ENCODE measurements at places on chromosomes 3 and 15.

DNA sequence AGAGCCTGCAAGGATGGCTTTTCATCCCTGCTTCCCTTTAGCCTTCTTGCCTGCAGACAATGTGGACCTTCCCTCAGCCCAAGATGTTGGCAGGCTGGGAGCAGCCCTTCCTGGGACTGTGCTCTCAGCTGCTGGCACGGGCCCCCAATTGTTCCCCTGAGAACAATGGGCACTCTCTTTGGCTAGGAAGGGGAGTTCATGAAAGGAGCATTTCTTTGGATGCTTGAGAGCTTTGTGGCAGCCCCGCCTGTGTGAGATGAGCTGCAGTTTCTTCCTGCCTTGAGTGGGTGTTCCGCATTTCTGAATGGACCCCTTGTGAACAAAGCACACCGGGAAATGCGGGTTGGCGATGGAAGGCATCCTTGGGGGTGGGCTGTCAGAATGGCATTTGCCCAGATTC, 35.0 kb upstream of the BSN start:
- no peak for DNase-seq

DNA sequence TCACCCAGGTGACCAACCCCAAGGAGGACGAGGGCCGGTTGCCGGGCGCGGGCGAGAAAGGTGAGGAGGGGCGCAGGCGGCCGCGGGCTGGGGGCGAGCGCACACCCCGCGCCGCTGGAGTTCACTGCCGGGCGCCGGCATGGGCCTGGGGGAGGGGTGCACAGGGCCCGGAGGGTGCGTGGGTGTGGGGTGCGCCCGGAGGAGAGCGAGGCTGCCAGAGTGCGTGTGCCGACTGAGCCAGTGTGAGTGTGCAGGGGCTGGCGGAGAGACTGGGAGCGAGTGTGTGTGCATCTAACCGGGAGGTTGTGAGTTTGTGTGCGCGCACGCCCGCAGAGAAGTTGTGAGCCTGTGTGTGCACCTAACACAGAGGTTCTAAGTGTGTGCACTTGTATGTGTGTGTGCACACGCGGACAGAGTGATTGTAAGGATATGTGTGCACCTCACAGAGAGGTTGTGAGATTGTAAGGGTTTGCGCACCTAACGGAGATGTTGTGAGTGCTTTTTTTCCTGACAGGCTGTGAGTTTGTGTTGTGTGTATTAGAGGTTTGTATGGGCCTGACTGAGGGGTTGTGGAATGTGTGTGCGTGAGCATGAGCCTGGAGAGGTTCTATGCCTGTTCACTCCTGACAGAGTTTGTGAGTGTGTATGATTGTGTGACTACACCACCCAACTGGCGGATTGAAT, 681 bp downstream of the CTDSPL start:
- DNase-seq = no peak

DNA sequence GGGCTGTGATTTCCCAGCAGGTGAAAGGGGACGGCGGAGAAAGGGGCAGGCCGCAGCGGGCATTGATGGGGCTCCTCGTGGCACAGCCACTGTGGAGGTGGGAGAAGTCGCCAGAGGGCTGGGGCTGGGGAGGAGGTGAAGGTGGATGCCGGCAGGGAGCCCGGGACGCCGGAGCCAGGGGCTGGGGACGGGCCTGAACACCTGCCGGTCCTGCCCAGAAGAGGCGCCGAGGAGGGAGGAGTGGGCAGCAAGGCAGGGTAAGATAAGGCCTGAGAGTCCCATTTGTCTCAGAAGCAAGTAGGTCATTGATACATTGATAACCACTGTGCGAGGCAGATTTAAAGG, 571 bp upstream of the RARRES1 start:
- no peak for DNase-seq

DNA sequence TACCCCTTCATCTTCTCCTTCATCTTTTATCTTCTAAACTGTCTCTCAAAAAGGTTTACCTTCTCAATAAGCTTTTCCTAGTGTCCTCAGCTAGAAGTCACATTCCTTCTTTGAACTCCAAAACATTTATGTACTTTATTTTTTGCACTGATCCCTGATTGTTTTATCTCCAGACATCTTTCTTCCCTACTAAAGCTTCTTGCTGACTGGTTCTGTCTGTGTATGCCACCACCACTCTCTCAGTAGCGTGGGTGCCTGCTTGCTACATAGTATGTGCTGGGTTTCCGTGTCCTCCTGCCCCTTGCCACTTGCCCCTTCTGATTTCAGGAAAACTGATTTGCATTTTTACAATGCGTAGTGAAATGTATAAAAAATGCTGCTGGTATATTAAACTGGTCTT, 24.0 kb downstream of the GTF2E1 start:
- no peak for DNase-seq

DNA sequence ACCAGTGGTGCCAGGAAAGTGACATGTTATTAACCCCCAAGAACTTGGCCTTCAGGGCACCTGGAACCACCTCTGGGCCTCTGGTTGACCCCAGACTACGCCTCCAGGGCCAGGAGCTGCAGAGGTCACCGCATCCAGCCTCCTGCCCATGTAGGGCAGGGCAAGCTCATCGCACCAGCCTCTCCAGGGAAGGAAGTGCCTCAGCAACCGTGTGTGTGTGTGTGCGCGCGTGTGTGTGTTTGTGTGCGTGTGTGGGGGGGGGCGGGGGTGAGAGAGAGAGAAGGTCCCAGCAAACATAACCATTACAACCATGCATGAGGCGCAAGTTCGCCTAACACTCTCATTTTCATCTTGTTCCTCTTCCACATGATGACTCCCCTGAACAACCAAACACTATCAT, 31.8 kb downstream of the RAB6B start:
- DNase-seq = no peak

- no peak for DNase-seq
Observed at GRCh38 chr3:48660800-48661400, 1.8 kb downstream of the CELSR3 start.

GRCh38 chr15:69337138-69337537, 38.4 kb downstream of the PAQR5 start:
- DNase-seq = no peak

- DNase-seq = no peak
Observed at GRCh38 chr3:171446801-171447578, 13.2 kb downstream of the TNIK start.

DNA sequence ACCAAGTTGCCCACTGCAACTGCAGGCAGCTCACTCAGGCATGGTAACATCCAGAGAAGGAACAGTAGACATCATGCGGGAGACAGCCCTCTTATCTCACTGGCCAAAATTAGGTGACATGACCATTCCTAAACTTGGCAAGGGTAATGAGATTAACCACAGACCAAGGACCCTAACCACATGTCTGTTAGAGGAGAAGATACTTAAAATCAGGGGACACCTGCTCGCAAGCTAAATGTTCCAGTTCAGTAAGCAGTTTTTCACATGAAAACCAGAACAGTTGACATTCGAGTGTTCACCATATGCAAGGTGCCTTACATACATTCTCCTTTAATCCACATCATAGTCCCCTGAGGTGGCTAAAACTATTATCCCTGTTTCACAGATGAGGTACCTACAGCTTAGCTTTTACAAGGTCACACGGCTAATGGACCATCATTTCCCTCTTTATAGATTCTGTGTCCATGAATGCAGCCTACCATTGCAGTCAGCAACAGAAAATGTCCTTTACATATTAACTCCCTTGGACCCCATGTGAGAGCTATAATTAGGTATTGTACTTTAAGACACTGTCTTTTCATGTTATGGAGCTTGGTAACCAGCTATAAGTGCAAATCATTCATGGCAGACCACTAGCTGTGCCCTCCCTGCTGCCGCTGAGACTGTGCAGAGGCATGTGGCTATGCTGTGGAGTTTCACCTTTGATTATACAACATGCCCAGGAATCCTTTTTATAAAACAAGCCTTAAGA, 154.1 kb downstream of the LIPC start:
- no peak for DNase-seq

DNA sequence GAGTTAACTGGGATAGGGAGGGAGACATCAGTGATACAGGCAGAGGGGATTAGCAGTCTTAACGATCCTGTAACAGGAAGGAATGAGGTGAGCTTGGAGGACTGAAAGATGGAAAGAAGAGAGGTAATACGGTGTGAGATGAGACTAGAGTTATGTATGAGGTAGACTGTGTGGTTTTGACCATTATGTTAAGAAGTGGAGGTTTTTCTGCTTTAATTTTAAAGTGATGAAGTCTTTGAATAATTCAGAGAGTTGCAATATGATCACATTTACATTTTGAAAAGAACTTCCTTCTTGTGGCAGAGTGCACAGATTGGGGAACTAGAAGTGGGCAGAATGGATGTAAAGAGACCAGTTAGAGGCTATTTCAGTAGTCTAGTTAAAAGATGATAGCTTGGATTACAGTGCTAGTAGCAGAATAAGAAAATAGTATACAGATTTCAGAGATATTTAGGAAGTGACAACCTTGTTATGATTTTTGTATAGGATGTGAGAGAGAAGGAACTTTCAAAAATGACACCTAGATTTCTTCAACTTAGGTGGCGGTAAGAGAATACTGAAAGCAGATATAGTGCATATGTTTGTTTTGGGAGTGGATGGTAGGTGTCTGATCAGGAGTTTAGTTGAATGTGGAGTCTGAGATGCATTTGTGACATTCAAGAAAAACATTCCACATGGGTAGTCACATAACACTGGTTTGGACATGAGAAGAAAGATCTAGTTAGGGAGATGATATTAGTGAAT, 40.5 kb downstream of the STT3B start:
- DNase-seq = no peak

- DNase-seq = no peak
Observed at GRCh38 chr15:94701281-94701985, 470.1 kb downstream of the MCTP2 start.

DNA sequence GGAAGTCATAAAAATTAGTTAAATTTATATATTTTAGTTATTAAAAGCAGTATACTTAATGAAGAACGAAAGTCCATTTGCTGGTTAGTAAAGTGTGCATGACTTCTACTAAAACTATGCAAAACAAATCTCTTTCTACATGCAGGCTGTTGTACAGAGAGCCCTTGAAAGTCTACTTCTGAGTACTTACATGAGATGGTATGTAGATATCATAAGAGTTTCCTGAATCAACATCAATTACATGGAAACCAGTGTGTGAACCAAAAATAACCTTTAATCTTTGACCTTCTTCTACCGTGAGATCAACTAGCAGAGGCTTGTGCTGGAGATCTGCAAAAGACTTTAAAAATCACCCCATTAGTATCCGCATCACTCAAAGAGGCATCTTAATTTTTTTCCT, 42.1 kb upstream of the SLC2A2 start:
- DNase-seq = no peak

DNA sequence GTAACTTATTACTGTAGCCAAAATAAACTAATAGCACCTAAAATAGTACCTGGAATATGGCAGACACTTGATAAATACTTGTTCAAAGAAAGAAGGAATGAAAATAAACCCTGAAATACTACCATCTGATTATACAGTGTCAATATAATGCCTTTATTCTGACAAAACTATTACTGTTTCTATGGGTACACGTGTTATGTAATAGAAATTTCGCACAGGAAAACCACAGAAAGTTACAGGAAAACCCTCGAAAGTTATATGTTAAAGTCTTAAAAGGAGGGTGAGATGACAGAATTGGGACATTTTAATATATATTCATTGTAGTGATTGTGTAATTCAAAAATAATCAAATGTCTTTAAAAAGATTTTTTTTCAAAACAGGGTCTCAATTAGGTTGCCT, 28.8 kb downstream of the ETFA start:
- no peak for DNase-seq

GRCh38 chr3:18890449-18890848, 257.9 kb upstream of the KCNH8 start:
- no peak for DNase-seq

- DNase-seq = no peak
Observed at GRCh38 chr3:160210799-160211221, 14.4 kb upstream of the C3orf80 start.

- no peak for DNase-seq
Observed at GRCh38 chr15:36557364-36557763, 22.1 kb upstream of the CDIN1 start.

DNA sequence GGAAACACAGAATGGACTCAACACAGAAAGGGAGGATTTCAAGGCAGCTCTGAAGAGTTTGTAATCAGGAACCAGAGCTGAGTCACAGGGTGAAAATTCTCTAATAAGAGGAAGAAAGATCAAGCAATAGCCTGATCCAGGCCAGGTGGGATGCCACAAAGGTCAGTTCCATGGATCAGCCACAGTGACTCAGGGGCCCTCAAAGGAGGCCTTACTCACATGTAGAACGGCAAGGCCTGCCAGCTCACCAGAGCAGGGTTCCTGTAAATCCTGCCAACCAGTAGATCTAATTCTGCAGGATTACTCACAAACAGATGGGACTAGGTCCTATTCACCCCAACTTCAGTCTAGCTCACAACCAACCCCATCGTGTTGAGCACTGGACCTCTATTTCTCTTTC, 78.3 kb upstream of the PPP2R3A start:
- no peak for DNase-seq

DNA sequence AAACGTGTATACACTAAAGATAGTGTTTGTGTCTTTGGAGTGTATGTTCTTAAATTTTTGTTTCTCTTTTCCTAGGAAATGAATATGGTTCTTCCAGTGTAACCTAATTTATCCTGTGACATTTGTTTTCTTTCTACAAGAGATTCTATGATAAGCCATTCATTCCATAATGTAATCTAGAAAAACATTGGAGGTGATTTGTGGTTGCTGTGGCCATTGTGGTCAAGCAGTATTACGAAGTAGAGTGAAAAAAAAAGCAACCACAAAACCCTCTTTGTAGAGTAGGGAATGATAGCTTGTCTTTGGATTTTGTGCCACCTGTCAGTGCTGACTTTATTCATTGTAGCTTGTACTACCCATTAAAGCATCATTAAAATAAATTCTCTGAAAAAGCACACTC, 1209.6 kb downstream of the ZPLD1 start:
- DNase-seq = no peak

- DNase-seq = no peak
Observed at GRCh38 chr3:135017003-135017893, 222.2 kb downstream of the EPHB1 start.

- no peak for DNase-seq
Observed at GRCh38 chr15:26148156-26148860, 285.2 kb upstream of the ATP10A start.

GRCh38 chr15:101310508-101310907, 15.5 kb upstream of the SNRPA1 start:
- DNase-seq = no peak

DNA sequence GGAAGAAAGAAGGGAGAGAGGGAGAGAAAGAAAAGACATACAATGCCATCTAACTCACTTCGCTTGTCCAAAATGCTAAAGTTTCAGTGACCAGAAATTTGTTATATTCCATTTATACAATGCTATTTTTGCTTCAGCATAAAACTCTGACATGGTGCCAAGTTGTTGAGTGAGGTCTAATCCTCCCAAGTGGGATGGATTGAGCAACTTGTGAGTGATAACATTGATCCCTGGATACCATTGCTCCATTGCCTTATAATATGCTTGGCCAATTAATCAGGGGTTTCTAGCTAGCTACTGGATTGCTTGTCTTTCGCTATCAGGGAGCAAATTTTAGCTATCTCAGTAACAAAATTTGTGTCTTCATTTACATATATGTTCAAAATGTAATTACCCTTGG, 615.6 kb upstream of the DPPA4 start:
- DNase-seq = no peak

DNA sequence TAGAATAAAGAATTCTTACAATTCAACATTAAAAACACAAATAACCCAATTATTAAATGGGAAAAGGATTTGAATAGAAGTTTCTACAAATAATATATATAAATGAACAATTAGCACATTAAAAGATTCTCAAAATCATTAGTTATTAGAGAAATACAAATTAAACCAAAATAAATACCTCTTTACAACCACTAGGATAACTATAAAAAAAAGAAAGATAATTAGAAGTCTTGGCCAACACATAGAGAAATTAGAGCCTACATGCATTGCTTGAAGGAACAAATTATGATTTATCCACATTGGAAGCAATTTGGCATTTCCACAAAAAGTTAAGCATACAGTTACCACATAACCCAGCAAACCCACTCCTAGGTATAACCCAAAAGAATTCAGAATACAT, 502.3 kb upstream of the UBE2E2 start:
- DNase-seq = no peak
